AML-193 (cell line): ENCODE measurements at places on chromosomes 16 and 17.
A peak's percentile ranks its signal among the peaks of the same experiment; 100 is the strongest.

GRCh38 chr17:80923211-80924110, 68.2 kb upstream of the CHMP6 start:
- DNase-seq, result no peak

- DNase-seq, result no peak
Observed at GRCh38 chr16:85963753-85964285, 64.9 kb downstream of the IRF8 start.

DNA sequence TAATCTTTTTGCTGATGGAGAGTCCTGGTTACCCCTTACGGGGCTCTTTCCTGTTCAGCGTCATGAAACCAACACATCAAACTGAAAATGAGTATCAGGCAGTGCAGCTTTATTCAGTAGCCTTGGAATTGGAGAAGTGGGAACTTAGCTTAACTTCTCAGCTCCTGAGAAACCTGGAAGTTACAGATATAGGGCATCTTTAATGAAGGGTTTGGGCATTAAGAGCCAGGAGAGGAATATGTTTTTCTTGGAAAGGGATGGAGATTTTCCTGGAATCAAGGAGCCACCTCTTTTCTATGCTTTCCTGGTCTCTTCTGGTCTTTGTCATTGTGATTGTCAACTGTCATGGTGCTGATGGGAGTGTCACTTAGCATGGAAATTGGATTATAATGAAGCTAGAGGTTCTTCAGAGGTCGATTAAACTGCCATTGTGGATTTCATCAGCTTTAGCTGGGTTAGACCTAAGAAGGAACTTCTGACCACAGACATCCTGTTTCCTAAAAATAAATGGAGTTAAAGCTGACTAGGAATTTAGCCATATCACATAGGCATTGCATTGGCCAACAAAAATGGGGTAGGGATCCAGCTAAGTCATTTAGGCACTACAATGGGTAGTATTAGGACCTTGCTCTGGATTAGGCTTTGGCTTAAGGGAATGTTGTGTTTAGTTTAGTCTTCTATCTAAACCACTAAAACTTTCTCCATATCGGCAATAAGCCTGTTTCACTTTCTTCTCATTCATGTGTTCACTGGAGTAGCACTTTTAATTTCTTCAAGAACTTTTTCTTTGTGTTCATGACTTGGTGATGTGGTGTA, 186.4 kb downstream of the BCAS3 start:
- DNase-seq, result peak; percentile 85

GRCh38 chr16:71882505-71883167, 1.3 kb downstream of the ZNF821 start:
- DNase-seq, result peak; percentile 83

GRCh38 chr16:74372953-74373846, 2.9 kb upstream of the NPIPB15 start:
- DNase-seq, result no peak

DNA sequence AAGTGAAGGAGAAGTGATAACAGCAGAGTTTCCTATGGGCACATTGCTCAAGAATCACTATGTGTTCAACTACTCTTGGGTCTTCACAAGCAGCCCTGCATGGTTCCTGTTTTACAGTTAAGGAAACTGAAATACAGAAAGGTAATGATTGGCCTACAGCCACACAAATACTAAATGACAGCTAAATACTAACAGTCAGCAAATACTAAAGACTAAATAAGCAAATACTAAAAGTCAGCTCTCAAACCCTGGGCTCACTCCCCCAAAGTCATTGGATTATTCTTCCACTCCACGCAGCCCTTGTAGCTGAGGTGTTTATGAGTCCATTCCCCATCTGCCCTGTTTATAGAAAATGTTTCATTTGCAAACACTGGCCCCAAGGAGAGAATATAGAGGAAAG, 372.7 kb upstream of the CDH11 start:
- no peak for DNase-seq

- DNase-seq, result no peak
Observed at GRCh38 chr16:48064971-48065370, 90.8 kb downstream of the ABCC12 start.

- no peak for DNase-seq
Observed at GRCh38 chr17:1999557-2000251, 25.4 kb downstream of the RTN4RL1 start.

DNA sequence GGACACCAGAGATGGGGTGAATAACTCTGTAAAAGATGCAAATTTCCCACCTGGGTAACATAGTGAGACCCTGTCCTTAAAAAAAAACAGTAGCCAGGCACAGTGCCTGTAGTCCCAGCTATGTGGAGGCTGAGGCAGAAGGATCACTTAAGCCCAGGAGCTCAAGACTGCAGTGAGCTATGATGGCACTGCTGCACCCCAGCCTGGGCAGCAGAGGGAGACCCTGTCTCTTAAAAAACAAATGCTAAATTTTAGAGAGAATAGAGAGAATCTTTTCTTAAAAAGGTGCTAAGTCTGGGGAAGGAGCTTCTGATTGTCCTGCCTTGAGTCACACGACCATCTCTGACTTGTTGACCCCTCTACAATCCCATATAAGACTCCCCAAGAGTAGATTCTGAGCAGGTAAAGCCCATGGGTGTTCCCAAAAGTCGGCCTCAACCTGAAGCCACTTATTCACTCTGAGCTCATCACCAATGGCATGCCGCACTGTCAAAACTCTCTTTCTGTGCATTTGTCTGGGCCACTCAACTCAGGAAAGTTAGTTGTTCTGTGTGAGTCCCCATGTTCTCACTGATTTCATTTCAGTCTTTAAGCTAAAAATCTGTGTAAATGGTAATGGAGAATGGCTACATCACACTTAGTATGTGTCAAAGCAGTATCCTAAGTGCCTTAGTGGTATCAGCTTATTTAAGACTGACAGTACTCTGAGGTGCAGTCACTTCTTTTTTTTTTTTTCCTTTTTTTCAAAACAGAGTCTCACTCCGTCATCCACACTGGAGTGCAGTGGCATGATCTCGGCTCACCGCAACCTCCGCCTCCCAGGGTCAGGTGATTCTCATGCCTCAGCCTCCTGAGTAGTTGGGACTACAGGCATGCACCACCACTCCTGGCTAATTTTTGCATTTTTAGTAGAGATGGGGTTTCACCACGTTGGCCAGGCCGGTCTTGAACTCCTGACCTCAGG, 41.6 kb downstream of the PRKCB start:
- DNase-seq, result peak; percentile 8

DNA sequence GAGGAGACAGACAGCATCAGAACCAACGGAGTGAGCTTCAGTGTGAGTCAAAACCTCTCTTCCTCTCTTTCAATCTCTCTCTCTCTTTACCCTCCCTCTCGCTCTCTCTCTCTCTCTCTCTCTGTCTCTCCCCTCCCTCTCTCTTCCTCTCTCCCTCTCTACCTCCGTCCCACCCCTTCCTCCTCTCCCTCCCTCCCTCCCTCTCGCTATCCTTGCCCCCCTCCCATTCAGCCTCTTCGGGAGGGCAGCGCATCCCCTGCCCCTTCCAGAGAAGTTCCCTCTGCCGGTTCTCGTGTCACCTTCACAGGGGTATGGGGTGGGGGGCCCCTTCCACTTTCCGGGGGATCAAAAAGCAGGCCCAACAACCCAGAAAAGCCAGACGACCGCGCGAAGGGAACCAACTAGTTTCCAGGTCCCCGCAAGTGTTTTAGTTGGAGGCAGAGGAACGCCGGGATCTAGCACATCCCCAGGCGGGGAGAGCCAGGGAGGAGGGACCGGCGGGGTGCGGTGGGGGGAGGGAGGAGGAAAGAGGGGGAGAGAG, 28.9 kb upstream of the RBFOX1 start:
- DNase-seq, result no peak

- no peak for DNase-seq
Observed at GRCh38 chr17:57442914-57443571, 186.7 kb downstream of the MSI2 start.

DNA sequence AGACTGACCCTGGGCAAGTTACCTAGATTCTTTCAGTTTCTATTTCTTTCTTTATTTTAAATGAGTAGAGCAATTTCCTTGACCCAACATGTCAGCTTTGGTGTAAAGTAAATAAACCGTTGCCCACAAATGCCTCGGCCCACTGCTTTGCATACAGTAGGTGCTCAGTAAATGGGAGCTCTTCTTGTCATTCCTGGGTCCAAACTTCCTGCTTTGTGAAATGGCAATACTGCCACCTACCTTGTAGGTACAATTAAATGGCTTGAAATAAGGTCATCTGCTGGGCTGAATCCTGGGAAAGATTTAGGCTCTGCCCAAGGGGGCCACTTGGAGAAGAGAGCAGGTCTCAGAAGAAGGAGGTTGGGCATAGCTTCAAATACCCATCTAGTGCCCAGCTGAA, 253.0 kb downstream of the HS3ST3B1 start:
- DNase-seq, result no peak

GRCh38 chr17:19905502-19905901, 37.8 kb upstream of the ULK2 start:
- no peak for DNase-seq

DNA sequence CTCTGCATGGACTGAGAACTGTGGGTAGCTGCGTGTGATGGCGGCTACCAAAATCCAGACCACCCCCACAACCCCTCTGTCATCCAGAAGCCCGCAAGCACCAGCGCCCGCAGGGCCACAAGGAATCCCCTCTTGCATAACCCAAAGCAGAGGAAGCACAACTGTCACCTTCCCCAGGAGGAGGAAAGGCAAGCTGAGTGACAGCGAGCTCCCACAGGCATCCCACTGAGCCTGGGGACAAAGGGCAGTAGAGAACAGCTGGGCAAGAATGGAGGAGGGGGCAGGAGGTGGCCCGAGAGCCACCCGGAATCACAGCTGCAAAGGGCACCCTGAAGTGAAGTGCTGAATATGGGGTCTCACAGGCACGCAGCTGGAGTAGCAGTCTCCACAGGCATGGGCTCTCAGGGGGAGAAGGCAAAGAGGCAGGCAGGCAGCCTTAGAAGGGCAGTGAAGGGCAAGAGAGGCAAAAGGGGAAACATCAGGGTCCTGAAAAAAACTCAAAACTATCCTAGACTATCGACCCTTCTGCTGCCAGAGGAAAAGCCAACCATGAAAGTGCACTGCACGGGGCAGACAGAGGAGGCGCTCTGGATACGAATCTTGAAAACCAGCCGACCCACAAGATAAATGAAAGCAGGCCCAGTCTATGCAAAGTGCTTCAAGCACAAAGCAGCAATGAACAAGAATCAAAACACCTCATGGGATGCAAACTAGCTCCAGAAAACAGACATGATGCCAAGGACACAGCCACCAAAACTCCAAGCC, 17.1 kb downstream of the USP36 start:
- no peak for DNase-seq

- DNase-seq, result no peak
Observed at GRCh38 chr16:70467608-70468007, 13.2 kb downstream of the FCSK start.

- no peak for DNase-seq
Observed at GRCh38 chr17:80191192-80191591, 21.4 kb downstream of the CARD14 start.

GRCh38 chr17:42183741-42184711, 1.2 kb downstream of the HCRT start:
- DNase-seq, result peak; percentile 88

DNA sequence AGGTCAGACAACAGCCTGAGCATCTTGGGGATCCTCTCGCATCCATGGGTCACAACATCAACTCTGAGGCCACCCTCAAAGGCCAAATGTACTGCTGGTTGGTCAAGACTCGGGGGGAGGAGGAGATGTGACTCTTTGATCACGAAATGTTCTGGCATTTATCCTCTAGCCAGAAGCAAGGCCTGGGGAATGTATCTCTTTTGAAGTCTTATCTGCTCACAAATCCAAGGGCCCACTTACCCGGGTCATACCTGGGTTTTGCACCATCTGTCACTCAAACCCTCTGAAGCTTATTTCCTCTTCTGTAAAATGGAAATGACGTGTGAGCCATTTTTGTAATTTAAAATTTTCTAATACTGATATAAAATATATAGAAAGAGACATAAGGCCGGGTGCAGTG, 13.2 kb downstream of the CA7 start:
- DNase-seq, result no peak

DNA sequence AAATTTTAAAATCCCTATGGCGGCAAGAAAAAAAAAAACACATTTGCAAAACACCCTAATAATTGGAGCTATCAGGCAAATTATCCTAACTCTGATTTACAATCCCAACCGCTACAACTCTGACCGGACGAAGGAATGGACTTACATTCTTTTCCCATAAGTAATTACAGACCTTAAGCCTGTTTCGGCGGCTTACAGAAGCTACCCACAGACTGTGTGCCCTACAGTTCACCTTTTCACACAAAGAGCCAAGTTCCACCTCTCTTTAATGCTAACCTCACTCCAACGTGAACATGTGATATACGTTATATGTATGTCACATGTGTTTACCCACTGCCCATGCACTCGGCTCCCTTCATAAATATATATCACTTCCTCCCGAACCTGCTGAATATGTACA, 8.7 kb upstream of the MEAK7 start:
- DNase-seq, result no peak

DNA sequence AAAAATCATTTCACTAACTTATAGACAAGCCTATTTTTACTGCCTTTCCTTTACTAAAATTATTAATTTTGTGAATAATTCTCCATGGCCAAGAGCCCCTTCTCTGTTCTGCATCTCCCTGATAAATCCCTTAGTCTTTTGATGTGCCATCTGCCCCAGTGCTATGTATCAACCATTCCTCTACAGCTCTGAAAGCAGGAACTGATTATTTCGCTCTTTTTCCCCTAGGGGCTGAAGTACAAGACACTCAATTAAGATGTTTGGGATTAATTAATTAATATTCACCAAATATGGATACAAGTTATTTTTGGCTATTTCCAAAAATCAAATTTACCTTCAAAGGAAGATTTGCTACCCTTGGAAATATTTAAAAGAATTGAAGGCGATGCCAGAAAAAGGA, 26.6 kb downstream of the SSH2 start:
- no peak for DNase-seq

DNA sequence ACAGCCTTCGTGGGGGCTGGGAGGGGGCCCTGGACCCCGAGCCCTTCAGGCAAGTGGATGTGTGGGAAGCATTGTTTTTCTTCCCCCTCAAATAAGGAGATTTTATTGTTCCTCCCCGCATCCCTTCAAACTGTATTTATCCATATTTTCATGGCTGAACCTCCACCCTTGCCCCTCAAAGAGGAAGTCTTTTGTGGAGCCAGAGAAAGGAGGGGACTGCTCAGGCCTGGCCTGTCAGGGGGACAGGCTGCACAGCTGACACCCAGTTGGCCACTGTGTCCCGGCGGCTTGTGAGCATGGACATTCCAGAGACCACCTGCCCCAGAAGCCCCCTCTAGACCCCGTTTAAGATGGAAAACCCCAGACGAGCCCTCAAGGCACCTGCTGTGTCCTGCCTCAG, 15.9 kb downstream of the HEXIM2 start:
- no peak for DNase-seq

DNA sequence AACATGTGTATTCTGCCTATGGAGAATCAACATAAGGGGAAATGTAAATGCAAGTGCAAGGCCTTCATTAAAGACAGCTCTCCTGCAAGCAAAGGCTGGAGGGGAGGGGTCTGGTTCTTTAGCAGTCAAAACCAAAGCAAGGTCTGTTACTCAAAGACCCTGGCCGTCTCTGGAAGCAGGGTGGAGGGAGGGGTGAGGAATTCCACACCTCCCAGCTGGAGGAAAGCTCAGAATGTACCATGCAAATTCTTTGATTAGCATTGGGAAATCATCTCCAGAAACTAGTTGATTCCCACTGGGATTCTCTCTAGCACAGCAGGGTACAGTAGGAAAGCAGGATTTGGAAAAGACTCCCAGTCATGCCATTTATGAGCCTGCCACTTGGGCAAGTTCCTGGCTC, 77.3 kb upstream of the ASIC2 start:
- no peak for DNase-seq
